Esophagus mucosa (tissue), 1 donor: ENCODE measurements at places on chromosomes 7 and 10.
A peak's percentile ranks its signal among the peaks of the same experiment; 100 is the strongest.

- ATAC-seq = no peak
Measured at GRCh38 chr10:58414270-58415041, 29.2 kb downstream of the TFAM start.

GRCh38 chr10:102101152-102101551, 19.0 kb downstream of the LDB1 start:
- no peak for ATAC-seq

- ATAC-seq = no peak
Measured at GRCh38 chr10:59557642-59558041, 152.0 kb downstream of the SLC16A9 start.

- no peak for ATAC-seq
Measured at GRCh38 chr10:52750629-52751028, 22.0 kb downstream of the MBL2 start.

GRCh38 chr10:18625886-18626285, 25.5 kb downstream of the NSUN6 start:
- no peak for ATAC-seq

GRCh38 chr7:48933549-48934085, 9.3 kb downstream of the CDC14C start:
- ATAC-seq = no peak

GRCh38 chr7:20597339-20597738, 18.1 kb upstream of the ABCB5 start:
- ATAC-seq = no peak

- no peak for ATAC-seq
Measured at GRCh38 chr10:71250405-71250804, 38.0 kb downstream of the UNC5B start.

DNA sequence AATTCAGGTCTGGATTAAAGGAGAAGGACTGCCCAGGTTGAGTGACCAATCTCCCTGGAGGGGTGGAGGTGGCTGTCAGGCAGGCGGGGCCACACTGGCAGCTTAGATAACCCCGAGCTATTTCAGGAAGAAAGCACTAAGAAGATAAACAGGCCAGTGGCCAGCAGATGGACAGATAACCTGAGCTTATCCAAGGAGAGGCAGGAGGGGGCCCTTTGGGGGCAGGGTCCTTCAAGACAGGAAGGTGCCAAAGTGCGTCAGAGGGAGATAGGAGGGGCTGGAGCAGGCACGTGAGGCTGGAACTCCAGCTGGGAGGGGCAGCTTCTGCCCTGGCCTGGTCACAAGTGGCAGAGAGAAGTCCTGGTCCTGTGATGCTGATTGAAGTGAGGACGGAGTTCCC, 29.8 kb upstream of the PODXL start:
- ATAC-seq = peak; percentile 22

DNA sequence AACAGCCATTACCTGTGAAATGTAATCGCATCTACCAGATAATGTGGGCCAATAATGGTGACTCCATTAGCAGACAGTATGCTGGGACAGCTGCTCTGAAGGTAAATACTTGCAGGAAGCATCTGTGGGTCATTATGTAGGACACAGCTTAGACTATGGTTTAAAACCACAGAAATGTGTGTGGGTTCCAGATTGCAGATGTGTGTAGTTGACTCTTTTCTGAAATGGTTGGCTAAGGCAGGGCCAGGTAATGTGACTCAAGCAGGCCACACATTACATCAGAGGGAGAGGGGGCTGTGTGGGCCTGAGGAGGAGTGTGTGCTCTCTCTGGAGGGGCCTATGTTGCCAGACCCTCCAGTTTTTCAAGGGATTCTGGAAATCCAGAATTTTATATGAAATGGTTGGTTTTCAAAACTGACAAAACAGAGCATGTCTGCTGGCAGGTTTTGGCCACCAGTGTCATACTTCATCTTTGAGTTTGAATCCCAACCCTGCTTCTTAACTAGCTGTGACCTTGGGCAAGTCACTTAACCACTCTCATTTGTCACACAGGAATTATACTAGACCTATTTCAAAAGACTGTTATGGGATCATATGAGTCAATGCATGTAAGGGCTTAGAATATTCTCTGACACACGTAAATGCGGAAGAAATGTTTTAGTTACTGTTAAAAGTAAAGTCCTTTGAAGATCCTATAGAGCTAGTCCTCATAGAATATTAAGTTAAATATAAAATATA, 64.5 kb downstream of the MCMBP start:
- ATAC-seq = no peak

DNA sequence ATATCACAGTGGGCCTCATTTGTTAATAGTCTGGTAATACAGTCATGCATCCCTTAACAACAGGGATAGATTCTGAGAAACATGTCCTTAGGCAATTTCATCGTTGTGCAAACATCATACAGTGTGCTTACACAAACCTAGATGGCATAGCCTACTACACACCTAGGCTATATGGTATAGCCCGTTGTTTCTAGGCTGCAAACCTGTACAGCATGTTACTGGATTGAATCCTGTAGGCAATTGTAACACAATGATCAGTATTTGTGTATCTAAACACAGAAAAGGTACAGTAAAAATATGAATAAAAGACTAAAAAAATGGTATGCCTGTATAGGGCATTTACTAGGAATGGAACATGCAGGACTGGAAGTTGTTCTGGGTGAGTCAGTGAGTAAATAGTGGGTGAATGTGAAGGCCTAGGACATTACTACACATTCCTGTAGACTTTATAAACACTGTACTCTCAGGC, 12.0 kb upstream of the RHOBTB1 start:
- ATAC-seq = peak; percentile 45

DNA sequence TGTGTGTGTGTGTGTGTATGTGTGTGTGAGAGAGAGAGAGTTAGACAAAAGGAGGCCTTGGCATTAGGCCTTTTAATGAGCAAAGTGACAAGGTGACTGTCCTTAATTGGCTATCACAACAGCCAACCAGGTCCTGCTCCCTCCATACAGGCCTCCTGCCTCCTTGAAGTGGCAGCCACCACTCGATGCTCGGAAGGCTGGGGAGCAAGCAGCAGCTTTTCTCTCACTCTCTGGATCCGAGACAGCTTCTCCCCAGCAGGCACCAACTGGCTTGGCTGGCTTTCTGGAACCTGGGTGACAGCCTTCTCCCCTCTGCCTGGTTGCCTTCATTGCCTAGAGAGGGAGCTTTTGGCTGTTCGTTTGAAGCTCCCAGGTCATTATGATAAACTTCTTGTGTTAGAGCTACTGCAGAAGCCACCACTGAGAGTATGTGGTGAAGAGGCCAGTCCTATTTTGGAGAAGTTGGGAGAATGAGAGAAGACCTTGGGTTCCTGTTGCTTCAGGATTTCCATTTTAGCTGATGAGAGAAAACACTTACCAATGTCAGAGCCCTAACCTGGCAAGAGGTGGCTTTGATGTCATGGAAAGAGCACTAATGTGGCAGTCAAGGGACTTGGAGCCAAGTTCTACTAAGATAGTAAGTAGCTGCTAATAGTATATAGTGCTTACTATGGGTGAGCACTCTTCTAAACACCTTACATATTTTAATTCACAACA, 37.6 kb downstream of the RPS24 start:
- ATAC-seq = no peak

- peak; percentile 90 for ATAC-seq
Measured at GRCh38 chr10:114470956-114471905, 66.9 kb upstream of the AFAP1L2 start.

- no peak for ATAC-seq
Measured at GRCh38 chr10:97182288-97182990, 3.3 kb downstream of the SLIT1 start.

- ATAC-seq = no peak
Measured at GRCh38 chr10:128875030-128875744, 591.9 kb upstream of the MGMT start.

GRCh38 chr7:151838861-151839381, 38.0 kb downstream of the PRKAG2 start:
- ATAC-seq = peak; percentile 72

DNA sequence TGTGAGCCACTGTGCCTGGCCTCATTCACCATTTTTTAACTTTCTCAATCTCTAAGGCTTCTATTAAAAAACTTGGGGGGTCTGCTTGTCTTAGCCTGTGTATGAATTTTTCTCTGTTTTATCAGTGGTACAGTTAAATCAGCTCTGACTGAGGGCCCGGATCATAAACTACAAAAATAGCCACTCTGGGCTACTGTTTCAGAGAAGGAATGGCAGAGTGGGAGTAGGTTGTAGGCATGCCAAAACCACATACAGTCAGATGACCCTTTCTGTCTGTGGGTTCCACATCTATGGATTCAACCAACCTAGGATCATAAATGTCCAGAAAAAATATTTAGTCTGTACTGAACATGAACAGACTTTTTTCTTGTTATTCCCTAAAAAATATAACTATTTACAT, 21.3 kb downstream of the TBC1D12 start:
- ATAC-seq = no peak

- ATAC-seq = no peak
Measured at GRCh38 chr10:29370097-29371092, 81.5 kb downstream of the LYZL1 start.

DNA sequence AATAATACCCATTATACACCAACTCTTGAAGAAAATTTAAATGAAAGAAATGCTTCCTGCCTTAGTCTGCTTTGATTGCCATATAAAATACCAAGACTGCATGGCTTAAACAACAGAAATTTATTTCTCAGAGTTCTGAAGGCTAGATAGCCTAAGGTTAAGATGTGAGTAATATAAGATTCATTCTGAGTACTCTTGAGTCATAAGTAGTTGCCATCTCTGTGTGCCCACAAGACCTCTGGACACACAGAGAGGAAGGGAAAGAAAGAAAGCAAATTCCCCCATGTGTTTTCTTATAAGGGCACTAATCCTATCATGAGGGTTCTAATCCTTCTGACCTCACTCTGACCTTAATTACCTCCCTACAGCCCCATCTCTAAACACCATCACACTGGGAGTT, 201.2 kb downstream of the PTN start:
- ATAC-seq = no peak

GRCh38 chr7:98913026-98913425, 34.7 kb downstream of the TRRAP start:
- no peak for ATAC-seq
